Hindlimb muscle (tissue), 1 donor: ENCODE measurements at places on chromosomes 4 and X.

GRCh38 chr4:55838356-55838755 is 15.1 kb upstream of the EXOC1 start:
- no peak for DNase-seq

DNA sequence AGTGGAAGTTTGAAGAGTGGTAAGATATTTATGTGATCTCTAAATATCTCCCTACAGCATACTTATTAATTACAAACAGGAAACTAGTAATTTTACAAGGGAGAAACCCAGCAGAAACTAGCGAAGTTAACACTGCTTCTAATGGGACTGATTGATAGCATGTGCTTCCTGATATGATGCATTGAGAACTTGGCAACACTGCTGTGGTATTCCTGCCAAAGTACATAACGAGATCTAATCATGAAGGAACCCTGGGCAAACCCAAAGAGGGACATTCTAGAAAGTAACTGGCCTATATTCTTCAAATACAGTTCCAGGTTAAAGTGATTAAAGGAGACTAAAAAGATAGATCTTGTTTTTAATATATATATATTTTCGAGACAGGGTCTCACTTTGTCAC is 4.6 kb upstream of the GPR34 start:
- no peak for DNase-seq

GRCh38 chr4:147059064-147059731 is 113.5 kb upstream of the TTC29 start:
- no peak for DNase-seq

DNA sequence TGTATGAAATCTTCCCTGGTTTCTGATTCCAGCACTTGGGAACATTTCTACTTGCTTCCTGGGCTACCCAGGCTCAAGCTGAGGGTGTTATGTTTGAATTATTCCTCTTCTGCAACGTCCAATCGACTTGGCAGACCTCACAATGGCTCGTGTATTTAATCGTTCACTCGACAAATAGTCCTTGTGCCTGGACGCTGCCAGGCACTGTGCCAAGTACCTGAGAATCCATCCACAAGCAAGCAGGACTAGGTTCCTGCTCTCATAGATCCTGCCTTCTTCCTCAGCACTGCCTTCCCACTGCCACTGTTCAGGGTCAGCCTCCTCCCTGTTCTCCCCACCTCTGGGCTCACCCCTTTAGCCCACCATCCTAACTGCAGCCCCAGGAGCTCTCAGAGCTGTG is 113.3 kb downstream of the EFNB1 start:
- no peak for DNase-seq

- DNase-seq = no peak
Measured at GRCh38 chr4:78667764-78668163, 108.4 kb upstream of the BMP2K start.

- no peak for DNase-seq
Measured at GRCh38 chr4:101286663-101287062, 60.7 kb downstream of the PPP3CA start.

GRCh38 chr4:87078987-87079486 is 141.4 kb downstream of the KLHL8 start:
- DNase-seq = no peak

GRCh38 chr4:181775298-181775697 is 467.9 kb upstream of the TENM3 start:
- DNase-seq = no peak

DNA sequence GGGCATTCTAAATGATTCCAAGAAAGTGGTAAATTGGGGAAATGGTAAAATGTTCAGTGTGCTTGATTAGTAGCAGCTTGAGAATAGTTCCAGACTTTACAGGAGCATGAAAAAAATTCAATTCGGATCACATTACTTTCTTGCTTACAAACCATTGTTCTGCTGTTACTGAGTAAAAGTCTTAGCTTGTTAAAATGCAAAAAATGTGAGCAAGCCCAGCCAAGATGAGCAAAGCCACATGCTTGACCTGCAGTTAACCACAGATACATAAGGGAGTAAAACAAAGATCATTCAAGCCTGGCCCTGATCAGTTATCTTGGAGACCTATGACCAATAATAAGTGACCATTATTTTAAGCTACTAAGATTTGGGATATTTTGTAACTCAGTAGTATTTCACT is 562.9 kb upstream of the MAGEB2 start:
- DNase-seq = no peak

DNA sequence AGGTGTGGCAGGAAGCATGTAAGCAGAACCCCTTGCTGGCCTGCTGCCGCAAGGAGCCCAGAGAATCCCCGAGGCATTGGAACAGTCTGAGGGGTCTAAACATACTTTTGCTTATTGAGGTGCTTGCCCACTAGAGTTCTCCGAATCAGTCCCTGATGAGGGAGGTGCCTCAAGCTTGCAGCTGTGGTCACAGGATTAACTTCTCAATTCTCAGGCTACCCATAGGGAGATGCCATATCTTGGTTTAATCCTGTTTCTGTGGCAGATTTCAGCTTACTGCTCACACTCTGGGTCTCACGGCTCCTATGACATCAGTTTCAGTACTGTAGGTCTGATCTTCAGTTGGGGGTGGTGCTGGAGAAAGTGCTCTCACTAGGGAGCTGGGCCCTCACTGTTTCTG is 39.9 kb downstream of the CCNG2 start:
- DNase-seq = no peak

DNA sequence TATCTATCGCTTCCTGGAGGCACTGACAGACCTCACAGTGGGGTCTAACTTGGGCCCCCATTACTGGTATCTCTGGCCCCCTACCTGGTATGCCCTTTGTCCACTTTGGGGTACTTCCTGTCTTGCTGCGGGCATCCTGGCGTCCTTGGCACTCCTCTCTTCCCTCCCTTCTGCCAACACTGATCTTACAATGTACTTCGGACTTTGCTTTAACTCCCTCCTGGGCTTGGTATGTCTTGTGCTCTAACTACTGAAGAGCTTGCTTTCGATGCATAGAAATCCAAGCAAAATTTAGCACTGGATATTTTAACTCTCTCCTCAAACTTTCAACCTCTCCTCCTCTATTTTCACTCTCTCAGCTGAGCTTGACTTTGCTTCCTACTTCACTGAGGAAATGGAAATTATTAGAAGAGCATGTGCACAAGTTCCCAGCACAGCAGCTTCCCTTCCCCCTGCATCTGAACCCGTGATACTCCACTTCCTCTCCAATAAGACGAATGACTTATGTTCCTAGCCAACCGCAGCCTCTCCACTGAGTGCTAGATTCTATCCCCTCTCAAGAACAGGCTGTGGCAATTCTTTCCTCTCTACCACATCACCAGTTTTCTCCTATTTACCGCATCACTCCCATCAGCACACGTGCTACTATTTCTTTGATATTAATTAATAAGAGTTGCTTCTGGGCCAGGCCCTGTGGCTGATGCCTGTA is 52.9 kb downstream of the SUPT20HL2 start:
- peak; percentile 38 for DNase-seq

DNA sequence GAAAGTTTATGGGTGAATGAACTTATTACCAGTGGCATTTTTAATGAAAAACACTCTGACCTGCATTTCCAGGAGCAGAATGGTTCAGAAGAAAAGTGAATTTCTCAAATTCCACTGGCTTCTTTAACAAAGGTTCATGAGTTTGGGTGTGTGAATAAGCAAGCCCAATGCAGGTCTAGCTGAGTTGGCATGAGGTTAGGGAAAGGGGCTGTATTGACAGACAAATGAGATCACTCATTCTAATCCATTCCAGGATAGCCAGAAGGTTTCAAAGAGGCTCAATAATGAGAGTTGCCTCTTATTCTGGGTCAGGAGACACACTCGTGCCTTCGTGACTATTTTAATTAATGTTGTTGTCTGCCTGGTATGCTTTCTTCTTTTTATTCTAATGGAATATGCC is 43.7 kb upstream of the NPY2R start:
- no peak for DNase-seq

DNA sequence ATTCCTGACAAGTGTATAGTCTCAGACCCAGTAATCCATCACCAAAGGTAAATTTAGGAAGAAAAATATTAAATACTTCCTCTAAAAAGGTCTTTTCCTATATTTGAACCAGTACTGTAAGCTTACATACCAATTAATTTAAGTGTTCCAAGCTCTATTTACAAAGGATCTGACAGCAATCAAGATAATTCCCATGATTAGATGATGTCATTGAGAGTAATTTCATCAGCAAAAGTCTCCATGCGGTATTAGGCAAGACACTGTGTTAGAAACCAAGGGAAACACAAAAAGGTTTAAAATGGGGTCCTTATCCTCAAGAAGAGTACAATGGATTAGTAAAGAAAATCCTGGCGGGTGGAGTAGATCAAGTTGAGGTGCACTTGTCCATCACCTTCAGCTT is 198.5 kb downstream of the PRDM5 start:
- no peak for DNase-seq

- peak; percentile 36 for DNase-seq
Measured at GRCh38 chr4:154189346-154189745, 302.3 kb downstream of the DCHS2 start.

GRCh38 chr4:31020363-31020762 is 300.2 kb downstream of the PCDH7 start:
- no peak for DNase-seq

DNA sequence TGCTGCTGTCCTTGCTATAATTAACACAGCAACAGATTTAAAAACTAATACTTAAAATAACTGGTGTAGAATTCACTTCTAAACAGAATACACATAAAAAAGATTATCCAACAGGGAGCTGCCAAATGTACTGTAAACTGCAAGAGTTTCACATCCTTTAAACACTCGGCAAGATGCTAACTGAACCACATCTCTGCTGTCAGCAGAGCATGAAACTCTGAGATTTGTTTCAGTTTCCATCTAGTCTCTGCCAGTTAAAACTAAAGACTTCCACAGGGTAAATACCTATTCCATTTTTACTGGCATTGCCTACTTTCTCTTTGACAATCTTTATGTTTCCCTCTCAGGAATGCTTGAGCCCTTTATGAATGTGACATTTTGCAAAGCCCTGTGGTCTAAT is 127.7 kb downstream of the SLC7A11 start:
- DNase-seq = peak; percentile 48

GRCh38 chr4:95638920-95639501 is 90.2 kb upstream of the UNC5C start:
- DNase-seq = no peak

DNA sequence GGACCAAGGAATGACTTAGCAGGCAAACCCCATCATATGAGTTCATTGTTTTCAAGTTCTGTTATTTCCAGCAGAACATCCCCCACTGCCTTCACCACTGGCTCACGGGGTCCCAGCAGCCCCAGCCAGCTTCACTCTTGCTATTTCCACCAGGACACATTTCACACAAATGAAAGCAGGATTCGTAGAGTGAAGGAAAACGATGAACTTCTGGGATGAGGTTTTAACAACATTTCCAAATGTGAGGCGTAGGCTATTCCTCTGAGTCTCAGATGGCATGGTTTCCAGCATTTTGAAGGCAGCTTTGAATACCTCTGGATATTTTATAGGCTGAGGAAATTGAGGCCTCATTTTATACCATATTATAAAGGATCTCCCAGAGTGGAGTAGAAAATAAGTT is 32.9 kb upstream of the EGFL6 start:
- peak; percentile 50 for DNase-seq

DNA sequence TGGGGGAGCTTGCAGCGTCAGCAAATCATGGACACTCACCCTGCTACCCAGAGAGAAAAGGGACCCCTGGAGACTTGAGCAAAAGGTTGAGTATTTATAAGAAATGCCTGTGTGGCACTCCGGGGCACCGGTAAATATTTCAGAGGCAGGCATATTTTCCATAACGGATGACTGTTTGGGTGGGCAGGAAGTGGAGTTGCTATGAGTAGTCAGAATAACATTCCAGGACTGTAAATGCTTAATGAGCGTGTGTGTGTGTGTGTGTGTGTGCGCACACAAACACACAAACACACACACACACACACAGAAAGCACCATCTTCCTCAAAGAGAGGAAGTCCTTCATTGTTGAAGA is 74.6 kb downstream of the MXRA5 start:
- no peak for DNase-seq

DNA sequence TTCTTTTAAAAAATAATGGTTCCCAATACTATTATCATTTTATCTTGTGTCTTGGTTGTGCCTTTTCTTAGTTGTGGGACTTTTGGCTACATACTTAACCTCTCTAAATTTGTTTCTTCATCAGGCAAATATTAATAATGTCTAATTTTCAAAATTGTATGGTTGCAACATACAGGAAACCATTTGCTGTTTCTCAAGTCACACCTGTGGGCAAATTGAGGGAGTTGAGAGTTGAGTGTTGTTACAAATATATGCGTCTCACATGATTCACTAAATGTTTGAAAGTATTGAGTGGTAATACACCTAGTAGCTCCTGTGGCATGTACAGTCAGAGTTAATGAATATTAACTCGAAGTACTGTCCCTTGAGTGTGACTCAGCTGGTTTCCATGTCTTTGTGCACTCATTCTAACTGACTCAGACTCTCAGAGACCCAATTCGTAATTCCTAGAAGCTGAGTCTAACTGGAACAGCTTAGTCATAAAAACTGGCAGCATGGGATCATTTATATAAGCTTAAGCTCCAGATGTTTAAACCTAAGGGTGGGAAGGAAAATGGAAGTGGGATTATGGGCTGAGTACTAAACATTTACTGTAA is 802.4 kb downstream of the TRIML1 start:
- peak; percentile 56 for DNase-seq

- no peak for DNase-seq
Measured at GRCh38 chrX:110045421-110045820, 42.5 kb downstream of the TMEM164 start.

GRCh38 chr4:78864405-78865024 is 74.7 kb downstream of the PAQR3 start:
- DNase-seq = peak; percentile 59

- no peak for DNase-seq
Measured at GRCh38 chr4:74660866-74661265, 133.5 kb downstream of the BTC start.

GRCh38 chr4:7384929-7385890 is 49.5 kb downstream of the PSAPL1 start:
- DNase-seq = no peak

- no peak for DNase-seq
Measured at GRCh38 chr4:81421346-81422218, 50.1 kb downstream of the RASGEF1B start.

DNA sequence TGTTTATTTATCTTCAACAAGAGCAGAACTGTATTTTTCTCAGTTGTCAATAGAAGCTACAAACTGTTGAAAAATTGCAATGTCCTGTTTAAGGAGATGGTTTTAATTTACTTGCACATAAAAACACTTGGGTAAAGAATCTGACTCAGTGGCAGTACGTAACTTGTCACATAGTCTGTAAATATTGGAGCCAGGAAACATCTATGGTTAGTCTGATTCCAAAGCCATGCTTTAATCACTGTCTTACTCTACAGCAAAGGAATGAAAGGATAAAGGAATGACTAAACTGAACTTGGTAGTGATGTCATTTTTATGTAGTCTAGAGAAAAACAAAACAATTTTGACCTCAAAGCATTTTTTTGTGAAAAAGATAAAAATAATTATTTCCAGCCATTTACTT is 537.2 kb downstream of the STIM2 start:
- no peak for DNase-seq

GRCh38 chr4:3684546-3684945 is 81.6 kb upstream of the ADRA2C start:
- no peak for DNase-seq

DNA sequence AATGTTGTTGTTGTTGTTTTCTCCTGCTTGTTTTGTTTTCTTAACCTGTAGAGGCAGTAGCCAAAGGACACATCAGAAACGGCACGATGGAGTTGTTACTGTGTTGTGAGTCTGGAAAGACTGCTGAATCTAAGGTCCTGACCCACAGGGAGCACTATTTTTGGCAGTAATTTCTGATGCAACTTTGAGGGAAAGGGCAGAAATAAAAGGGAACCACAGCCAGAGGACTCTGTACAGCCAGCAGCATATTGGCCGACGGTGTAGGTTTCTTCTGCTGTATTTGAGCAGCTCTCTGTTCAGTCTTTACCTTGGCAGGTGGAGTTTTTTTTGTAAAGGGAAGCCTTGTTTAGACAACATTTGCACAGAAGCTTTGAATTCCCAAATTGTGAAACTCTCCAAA is 203.0 kb upstream of the GPR101 start:
- DNase-seq = no peak
